Lung microvascular endothelial cell (primary cell): ENCODE measurements at places on chromosomes 4 and X. TPM values are rescaled to one million over a fixed set of nuclear protein-coding genes. Genes with fewer than 3 reads are reported as not detected.
A peak's percentile ranks its signal among the peaks of the same experiment; 100 is the strongest.

DNA sequence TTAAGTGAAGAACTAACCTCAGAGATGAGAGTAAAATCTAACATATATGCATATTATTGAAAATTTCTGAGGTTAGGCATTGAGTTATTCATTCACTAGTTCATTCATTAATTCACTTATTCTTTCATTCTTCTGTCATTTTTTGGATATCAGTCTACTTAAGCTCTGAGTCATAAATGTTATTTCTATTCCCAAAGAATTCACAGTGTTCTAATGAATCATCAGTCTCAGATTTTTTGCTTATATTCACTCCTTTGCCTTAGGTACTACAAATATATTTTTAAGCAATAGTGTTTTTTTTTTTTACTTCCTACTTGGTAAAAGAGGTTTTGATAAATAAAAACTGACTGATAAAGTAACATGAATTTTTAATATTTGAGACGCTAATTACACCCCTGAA lies 95.2 kb upstream of the DKK2 start:
- peak; percentile 47 for DNase-seq

GRCh38 chr4:19386786-19387185 lies 864.9 kb upstream of the SLIT2 start:
- no peak for DNase-seq

DNA sequence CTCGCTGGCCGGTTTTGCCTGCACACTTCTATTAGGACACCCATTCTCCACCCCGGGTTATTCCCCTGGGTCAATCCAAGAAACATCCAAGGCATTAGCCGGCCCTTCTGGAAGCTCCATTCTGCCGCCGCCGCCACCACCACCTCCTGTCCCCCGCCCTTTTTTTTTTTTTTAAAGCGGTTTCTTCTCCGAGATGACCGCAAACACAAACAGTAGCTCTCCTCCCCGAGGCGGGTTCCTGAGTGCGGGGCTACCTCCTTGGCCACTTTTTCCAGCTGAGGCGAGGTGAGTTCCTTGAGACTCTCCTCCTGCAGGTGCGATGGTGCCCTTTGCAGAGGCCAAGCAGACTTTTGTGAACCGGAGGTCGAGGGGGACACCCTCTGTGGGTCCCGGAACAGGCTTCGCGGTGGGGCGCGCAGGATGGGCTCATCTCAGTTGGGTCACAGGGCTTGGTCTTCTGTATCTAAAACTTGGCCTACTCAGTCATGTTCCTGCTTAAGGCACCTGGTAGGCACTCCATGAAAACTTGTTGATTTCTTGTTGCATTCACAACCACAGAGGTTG lies 930 bp downstream of the NWD2 start:
- DNase-seq, result no peak

DNA sequence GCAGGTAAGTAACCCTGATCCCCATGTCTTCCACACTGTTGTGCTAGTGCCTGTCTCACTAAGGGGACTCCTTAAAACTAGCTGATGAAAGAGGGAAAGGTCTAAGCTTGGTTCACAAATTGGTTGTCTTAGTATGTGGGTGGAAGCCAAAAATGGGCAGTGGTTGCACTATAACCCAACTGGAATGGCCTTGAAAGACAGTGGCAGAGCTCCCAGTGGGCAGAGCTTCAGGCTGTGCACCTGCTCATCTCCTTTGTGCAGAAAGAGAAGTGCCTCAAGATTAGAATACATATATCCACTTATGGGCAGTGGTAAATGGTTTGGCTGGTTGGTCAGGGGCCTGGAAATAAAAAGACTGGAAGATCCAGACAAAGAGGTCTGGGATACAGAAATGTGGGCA lies 7.2 kb downstream of the SYN1 start:
- DNase-seq, result no peak

DNA sequence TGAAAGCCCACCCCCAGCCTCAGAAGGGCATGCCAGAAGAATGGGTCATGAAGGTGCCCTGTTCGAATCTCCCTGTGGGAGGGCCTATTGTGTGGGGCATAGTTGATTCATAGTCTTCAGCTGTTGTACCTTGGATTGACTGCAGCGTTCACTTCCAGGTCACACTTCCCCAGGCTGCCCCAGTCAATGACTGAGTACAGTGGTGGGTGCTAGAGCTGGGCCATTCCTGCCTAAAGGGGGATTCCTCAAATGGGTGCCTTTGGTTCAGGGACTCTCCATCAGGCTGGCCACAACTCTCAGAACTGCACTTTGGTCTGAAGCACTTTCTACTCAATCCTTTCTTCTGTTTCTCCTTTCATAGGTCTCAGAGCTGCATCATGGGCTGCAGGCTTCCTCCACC lies 35.0 kb upstream of the RASGEF1B start:
- DNase-seq, result no peak

DNA sequence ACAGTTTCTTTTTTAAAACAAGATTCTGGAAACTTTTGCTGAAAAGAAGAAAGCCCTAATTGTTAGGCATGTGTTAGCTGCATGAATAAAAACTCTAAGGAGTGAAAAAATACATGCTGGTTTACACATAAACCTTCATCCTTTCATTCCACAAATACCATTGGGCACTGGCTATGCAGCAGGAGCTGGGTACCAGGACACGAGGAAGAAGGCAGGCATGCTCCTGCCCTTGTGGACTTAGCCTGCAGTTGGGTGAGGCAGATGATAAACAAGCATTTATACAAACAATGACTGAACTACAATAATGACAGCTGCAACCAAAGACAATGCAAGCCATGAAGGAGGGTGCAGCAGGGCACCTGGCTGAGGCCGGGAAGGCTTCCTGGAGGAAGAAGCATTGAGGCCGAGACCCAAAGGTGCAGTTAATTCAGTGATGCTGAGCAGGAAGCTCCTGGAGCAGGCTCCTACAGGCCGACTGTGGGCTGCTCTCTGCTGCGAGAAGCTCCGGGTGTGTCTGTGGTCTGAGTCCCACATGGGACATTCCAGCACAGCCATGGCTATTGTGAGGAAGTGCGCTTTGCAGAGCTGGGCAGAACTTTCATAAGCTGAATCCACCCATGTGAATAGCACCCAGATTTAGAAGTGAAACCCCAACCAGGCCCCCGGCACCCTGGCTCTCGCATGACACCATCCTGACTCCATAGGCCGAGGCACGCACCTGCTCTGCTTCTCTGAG lies 44.0 kb upstream of the MXD4 start:
- no peak for DNase-seq

DNA sequence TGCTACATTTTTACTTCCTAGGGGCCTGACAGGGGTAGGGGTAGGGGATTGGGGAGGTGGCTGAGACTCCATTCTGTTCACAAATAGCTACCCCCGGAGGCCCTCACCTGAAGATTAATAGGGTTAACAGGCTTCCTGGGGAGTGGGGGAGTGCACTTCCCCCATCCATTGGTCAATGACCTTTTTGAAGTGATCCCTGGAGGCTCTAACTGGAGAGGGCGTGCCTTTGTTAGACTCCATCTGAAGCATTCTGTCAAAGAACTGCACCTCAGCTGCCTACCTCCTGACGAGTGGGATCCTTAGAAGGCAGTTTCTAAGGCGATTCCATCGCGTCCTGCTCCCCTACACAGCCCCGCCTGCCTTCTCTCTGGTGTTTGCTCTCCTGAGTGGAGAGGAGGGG lies 10.0 kb upstream of the MTM1 start:
- DNase-seq, result no peak

Gene MAGEA2B
- total RNA-seq, result not detected in 2 replicates

Gene DUX4
- total RNA-seq, result not detected in 2 replicates

DNA sequence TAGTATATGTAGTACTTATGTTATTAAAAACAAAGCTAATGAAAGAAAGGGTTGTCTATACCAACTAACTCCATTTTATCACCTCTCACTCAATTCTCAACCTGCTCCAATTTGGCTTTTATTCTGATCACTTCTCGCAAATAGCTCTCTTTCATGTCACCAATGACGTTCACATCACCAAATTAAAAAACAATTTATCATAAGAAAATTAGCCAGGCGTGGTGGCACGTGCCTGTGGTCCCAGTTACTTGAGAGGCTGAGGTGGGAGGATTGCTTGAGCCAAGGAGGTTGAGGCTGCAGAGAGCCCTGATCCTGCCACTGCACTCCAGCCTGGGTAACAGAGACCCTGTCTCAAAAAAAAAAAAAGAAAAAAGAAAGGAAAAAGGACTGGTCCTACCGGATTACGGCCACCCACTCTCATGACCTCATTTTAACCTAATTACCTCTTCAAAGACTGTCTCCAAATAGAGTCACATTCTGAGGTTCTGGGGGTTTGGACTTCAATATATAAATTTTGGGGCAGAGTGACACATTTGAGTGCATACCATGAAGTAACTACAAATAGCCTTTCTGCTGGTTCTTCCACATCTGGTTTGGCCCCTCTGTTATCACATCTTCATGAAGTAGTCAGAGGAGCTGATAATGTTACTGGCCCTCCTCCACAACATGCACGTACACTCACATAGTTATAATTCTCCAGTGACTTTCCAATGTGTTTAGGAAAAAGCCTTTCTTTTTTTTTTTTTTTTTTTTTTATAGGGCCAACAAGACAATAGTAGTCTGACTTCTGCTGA lies 15.8 kb upstream of the RBMX start:
- DNase-seq, result no peak

- no peak for DNase-seq
These were observed 191.3 kb downstream of the KCNIP4 start for GRCh38 chr4:21757248-21757647.

DNA sequence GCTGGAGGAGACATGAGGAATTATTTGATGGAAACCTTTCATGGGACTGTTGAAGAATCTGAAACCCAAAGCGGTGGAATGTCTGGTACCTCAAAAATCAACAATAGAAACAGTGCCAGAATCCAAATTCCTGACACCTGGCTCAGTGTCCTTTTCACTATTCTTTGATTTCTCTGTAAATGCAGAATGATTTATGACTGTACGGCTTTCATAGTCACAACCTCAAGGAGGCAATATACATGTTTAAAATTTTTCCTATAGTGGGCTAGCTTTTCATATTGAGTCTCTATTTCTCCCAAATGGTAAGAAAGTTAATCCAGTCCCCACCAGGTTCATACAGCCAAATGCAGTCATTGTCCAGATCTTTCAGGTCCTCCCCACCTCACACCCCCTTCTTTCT lies 19.3 kb downstream of the DAPP1 start:
- DNase-seq, result no peak

DNA sequence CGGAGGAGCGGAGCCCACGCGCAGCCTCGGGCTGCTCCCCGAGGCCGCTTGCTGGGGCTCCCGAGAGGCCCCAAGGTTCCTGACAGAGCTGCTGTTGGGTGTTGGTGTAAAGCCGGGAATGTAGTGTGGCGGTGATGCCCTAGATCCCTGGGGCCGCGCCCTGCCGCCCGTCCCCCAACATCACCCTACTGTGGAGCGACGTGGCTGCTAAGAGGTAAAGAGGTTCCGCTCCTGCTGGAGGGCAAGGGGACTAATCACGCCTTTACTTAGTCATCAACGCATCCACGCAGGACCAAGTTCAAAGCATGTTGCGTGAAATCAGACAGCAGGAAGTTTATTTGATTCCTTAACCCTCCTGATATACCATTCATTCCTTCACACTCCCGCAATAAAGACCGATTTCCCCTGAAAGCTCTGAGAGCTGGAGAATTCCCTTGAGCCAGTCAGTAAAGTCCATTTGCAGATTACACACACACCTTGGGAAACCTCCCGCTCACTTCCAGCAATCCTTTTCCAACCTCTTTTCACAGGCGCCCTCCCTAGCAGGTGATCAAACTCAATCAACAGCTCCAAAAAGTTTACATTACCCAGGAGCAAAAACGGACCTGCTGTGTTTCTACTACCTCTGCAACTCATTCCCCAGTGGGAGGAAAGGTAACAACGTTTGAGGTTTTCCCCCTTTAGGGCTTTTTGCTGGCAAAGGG lies 579 bp upstream of the GABRA2 start:
- no peak for DNase-seq

- no peak for DNase-seq
These were observed 74.2 kb downstream of the RTL9 start for GRCh38 chrX:110432906-110433215.

- DNase-seq, result no peak
These were observed 152.7 kb downstream of the RELL1 start for GRCh38 chr4:37533286-37534033.

DNA sequence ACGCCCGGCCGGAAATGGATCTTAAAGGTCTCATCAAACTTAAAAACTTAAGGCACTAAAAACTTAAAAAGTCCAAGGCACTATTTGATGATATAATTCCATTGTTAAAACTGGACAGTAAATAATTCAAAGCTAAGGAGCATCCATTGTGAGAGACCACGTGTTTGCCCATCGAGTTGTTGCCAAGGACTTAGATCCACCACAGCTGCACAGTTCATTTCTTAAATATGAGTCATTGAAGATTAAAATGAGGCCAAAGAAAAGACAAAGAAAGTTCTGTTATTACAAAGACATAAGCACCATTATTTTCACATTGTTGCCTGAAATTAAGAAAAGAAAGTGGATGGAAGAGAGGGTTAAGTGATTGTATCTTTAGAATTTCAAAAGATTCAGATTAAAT lies 411.5 kb upstream of the FTHL17 start:
- DNase-seq, result no peak

GRCh38 chrX:148872161-148872535 lies 371.7 kb downstream of the AFF2 start:
- DNase-seq, result no peak

Gene HUWE1
- 57.1 and 58.1 TPM in 2 replicates for total RNA-seq
